Fibroblast of skin of right quadriceps (primary cell): ENCODE measurements at places on chromosomes 16 and 17.

GRCh38 chr16:22848451-22848850 lies 34.5 kb downstream of the HS3ST2 start:
- DNase-seq: no peak

DNA sequence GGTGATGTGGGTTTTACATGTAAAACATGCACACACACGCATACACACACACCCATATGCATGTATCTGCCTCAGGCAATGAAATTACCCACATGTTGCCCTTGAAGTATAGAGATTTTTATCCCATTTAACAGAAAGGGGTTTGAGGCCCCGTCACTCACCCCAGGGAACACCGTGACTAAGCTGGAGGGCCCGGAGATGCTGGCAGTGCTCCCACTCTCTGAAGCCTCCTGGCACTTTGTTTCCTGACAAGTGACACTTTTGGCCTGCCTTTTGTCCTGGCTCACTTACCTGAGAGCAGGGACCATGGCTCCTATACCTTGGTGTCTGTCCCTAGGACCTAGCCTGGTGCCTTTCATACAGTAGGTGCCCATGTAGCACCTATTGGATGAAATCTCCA lies 50.0 kb upstream of the TNRC6C start:
- no peak for DNase-seq

- peak; percentile 15 for DNase-seq
Observed at GRCh38 chr17:4900231-4901107, 1.1 kb downstream of the C17orf107 start.

DNA sequence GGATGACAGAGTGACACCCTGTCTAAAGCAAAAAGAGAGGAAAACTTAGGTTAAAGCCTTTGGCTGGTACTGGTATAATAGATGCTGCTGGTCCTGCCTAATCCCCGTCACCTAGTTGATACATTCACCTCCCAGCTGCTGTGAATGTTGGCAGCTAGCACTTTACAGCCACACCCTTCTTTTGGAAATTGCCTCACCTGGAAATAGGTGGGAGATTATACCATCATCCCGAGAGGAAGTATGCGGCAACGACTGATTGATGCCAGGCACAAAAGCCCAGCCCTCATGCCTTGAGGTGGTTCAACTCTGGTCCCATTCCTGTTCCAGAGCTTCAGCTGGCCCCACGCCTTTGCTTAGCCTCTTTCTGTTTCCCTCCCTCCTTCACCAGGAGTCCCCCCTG lies 53.2 kb upstream of the SIAH1 start:
- DNase-seq: no peak

- DNase-seq: no peak
Observed at GRCh38 chr17:35255316-35255715, 12.4 kb downstream of the SLFN5 start.

DNA sequence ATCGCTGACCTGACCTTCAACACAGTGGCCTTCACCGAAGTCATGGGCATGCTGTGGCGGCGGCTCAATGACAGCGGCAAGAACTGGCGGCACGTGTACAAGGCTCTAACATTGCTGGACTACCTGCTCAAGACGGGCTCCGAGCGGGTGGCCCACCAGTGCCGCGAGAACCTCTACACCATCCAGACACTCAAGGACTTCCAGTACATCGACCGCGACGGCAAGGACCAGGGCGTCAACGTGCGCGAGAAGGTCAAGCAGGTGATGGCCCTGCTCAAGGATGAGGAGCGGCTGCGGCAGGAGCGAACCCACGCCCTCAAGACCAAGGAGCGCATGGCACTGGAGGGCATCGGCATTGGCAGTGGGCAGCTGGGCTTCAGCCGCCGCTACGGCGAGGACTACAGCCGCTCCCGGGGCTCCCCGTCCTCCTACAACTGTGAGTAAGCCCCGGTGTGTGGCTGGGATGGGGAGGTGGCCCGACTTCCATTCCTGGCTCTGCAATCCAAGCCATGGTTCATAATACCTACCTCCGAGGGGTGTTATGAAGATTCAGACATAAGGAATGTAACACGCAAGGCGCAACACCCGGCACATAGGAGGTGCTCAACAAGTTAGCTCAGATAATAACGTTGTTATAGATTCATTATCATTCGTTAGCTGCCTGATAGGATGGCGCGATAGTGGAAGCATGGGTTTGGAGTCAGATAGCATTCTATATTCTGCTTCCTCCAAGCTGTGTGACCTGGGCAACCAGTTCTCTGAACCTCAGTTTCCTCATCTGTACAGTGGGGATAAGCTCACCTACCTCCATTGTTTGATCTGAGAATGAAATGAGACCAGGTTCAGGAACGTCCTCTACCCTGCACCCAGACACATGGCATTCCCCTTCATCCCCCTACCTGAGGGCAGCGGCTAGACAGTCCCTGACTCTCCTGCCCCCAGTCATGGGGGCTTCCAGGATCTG lies 4.4 kb downstream of the EPN3 start:
- DNase-seq: no peak

DNA sequence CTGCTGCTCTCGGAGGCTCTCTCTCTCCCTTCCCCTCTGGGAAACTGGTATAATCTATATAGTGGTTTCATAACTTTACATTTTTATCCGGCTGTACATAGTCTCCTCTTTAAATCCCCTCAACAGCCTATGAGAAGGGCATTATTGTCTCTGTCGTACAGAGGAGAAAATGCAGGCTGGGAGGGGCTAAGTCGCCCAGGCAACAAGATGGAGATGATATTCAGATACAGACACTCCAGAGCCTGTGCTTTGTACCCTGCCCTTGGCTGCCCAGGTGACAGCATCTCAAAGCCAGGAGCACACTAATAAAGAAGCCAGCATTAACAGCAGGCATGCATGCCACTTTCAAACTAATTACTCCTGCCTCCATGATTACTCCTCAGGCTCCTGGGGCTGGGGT lies 4.7 kb upstream of the EIF1 start:
- DNase-seq: no peak

GRCh38 chr16:74625500-74626350 lies 18.8 kb upstream of the GLG1 start:
- DNase-seq: no peak

DNA sequence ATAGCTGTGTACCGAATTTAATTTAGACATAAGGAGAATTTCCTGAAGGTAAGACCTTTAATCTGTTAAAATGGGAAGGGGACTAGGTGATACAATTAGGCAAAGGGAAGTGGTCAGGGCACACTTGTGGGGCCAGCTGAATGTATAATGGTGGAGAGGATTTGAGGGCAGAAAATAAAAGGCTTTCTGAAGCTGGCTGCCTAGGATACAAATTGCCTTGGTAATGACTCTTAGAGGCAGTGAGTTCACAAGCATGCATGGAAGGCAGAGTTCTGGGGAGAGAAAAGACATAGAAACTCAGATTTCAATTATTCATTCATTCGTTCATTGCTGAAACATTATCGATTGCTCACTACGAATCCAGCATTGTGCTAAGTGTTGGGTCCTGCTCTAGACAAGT lies 12.4 kb upstream of the NFAT5 start:
- DNase-seq: no peak

DNA sequence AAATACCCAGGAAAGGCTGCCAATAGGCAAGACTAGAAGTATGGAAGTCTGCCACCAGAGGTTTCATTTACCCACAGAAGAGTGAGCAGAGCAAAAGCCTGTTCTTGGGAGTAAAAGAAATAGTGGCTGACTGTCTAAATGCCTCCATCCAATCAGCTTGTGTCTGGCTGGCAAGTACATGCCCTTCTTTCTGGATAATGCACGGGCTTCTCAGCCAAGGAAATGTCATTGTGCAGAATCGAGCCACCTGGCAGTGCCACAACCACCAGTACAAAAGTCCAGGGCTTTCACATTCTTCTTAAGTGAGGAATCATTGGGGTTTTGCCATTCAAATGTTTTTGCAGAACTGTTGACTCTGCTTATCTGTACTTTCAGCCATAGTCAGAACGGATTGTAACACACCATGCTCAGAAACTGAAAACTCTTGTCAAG lies 10.1 kb upstream of the ERCC4 start:
- no peak for DNase-seq
